ENCODE measurements at places on chromosomes 12 and 14.

DNA sequence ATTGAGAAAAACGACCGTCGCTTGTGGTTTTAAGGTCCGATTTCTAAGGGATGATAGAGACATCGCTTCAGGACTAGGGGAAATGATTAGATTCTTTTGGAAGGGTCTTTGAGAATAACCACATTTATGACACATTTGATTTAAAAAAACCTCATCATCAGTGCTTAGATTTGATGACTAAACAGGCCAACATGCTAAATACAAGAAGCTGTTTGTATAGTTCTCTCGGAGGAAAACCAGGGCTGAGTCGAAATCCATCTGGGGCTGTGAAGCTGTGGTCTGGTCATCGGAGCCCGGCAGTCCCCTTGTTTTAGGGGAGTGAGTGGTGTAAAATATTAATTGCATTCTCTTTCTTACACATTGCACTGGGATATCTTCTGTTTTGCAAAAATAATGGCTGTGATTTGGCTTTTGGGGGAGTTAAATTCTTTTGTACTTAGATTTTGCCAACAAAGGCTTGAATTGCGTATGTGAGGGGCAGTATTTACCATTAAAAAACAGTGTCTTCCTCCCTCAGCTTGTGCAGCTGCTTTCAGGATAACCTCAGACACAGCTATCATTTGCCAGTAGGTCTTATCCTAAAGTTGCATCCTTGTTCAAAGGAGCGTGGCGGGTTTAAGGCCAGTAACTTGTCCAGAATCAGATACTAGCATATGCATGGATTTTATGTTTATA is 550 bp downstream of the GNG2 start:
- H3K27ac ChIP-seq, result peak overlapping the region; percentile 88
- peaks cover 42% of the 10 kb centered on the region for H3K4me1 ChIP-seq
- H3K27me3 ChIP-seq, result peaks cover 46% of the 10 kb centered on the region
- DNase-seq, result no peak
- no peaks in the 10 kb centered on the region for H3K36me3 ChIP-seq

- DNase-seq, result no peak
- no peak overlapping the region for H3K4me3 ChIP-seq
These were observed 22.9 kb downstream of the VCPKMT start for GRCh38 chr14:50093496-50093895.

DNA sequence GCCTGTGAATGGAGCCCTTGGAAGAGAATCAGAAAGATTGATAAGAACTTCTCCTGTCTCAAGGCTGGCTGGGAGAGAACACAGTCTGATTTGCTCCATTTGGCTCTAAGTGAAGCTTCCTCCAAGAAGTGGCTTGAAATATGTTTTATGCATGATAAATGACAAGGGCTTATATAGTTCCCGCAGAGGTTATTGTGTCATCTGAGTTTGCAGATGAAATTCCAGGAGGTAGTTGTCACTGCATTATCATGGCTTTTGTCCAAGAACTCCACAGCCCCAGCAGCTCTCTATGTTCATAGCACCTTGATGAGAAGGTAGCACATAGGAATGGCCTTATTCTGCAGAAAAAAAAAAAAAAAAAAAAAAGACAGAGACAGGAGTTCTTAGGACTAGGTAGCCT is 108.5 kb downstream of the DACT1 start:
- peaks cover 54% of the 10 kb centered on the region for H3K4me1 ChIP-seq
- no peak overlapping the region for H3K4me3 ChIP-seq
- no peaks in the 10 kb centered on the region for H3K36me3 ChIP-seq
- DNase-seq, result no peak

DNA sequence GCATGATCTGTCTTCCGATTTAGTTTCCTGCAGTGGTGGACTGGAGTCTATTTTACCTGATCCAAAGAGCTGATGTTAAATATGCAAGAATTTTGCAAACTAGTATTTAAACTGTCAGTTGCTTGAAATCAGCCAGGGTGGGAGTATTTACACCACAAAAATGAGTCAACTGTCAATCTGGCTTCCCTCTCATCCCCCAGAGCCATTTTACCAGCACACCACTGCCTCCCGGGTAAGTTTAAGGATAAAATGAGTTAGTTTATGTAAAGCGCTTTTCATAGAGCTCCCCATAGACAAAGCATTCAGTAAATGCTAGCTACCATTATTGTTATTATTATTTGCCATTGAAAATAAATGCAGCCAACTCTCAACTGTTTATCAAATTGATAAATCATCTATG is 106.3 kb upstream of the FRMD6 start:
- no peaks in the 10 kb centered on the region for H3K36me3 ChIP-seq
- H3K4me3 ChIP-seq, result no peak overlapping the region
- peak overlapping the region; percentile 14 for H3K27ac ChIP-seq
- peaks cover 51% of the 10 kb centered on the region for H3K4me1 ChIP-seq

- peaks cover 47% of the 10 kb centered on the region for H3K36me3 ChIP-seq
- H3K4me1 ChIP-seq, result peaks cover 17% of the 10 kb centered on the region
- no peaks in the 10 kb centered on the region for H3K27me3 ChIP-seq
- H3K27ac ChIP-seq, result no peak overlapping the region
These were observed 172.9 kb downstream of the ZFP36L1 start for GRCh38 chr14:68619790-68620574.

DNA sequence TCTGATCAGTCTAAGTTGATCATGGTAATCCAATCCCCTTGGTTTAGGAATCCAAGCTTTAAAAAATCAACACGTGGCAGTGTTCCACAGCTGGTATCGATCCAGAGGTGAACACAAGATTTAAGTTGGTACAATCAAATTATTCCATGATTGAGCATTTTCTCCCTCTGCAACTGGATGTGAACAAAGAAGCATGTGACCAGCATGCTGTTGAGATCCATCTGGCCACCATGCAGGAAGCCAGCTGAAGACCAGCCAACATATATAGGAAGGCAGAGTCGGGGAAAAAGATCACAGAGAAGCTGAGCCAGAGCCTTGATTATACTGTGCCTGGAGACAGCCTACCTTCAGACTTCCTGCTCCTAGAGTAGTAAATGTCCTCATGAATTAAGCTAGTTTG is 158.3 kb downstream of the SEC23A start:
- H3K36me3 ChIP-seq, result no peaks in the 10 kb centered on the region
- no peaks in the 10 kb centered on the region for H3K4me1 ChIP-seq
- H3K4me3 ChIP-seq, result no peak overlapping the region
- no peak overlapping the region for H3K27ac ChIP-seq
- no peak for DNase-seq

DNA sequence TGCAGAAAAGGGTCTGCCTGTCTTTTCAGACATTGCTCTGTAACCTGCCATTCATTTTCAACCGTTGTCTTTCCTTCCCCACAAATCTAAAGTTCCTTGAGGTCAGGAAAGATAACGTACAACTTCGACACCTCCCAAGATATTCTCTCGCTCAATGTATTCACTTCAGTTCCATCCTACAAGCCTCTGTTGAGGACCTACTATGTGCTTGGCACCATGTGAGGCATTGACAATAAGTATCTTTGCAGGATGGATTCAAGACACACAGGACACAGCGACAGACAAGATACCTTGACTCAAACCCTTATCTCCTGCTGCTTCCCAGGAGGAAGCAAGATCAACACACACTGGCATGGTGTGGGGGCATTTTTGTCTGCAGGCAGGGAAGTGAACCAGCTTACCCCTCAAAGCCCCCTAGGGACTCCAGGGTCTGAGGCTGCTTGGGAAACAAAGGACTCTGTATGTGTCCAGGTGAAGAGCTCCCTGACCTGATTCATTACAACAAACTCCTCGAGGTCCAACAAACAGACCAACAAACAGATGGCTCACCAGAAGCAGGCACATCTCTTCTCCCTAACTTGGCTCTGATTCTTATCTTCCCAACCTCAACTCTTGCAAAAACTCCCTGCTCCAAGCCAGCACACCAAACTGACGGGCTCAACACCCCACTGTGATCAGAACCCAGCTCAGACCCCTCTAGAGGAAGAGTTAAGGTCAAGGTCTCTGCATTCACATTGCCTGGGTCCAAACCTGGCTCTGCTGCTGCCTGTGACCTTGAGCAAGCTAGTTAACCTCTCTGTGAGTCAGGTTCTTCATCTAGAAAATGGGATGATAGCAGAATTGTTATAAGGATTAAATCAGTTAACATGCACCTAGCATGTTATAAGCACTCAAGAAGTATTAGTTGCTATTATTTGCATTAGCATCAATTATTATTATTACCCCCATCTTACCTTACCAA is 6.3 kb downstream of the NUAK1 start:
- H3K36me3 ChIP-seq, result no peaks in the 10 kb centered on the region
- peaks cover 88% of the 10 kb centered on the region for H3K4me1 ChIP-seq
- no peak overlapping the region for H3K4me3 ChIP-seq
- peak overlapping the region; percentile 78 for H3K27ac ChIP-seq

- no peak for DNase-seq
- peak overlapping the region; percentile 44 for H3K27ac ChIP-seq
- H3K27me3 ChIP-seq, result no peaks in the 10 kb centered on the region
- H3K4me1 ChIP-seq, result peaks cover 41% of the 10 kb centered on the region
- no peak overlapping the region for H3K4me3 ChIP-seq
- H3K36me3 ChIP-seq, result no peaks in the 10 kb centered on the region
These were observed 8.6 kb upstream of the KRT8 start for GRCh38 chr12:52913431-52913821.

- no peaks in the 10 kb centered on the region for H3K27me3 ChIP-seq
- H3K4me3 ChIP-seq, result no peak overlapping the region
- no peaks in the 10 kb centered on the region for H3K36me3 ChIP-seq
- peaks cover 20% of the 10 kb centered on the region for H3K4me1 ChIP-seq
These were observed 987 bp downstream of the CCER1 start for GRCh38 chr12:90953956-90954421.

GRCh38 chr12:110741341-110742095 is 1.2 kb downstream of the PPP1CC start:
- H3K27ac ChIP-seq, result peak overlapping the region; percentile 98
- H3K27me3 ChIP-seq, result no peaks in the 10 kb centered on the region
- peaks cover 1% of the 10 kb centered on the region for H3K36me3 ChIP-seq
- H3K4me3 ChIP-seq, result peak overlapping the region; percentile 100

DNA sequence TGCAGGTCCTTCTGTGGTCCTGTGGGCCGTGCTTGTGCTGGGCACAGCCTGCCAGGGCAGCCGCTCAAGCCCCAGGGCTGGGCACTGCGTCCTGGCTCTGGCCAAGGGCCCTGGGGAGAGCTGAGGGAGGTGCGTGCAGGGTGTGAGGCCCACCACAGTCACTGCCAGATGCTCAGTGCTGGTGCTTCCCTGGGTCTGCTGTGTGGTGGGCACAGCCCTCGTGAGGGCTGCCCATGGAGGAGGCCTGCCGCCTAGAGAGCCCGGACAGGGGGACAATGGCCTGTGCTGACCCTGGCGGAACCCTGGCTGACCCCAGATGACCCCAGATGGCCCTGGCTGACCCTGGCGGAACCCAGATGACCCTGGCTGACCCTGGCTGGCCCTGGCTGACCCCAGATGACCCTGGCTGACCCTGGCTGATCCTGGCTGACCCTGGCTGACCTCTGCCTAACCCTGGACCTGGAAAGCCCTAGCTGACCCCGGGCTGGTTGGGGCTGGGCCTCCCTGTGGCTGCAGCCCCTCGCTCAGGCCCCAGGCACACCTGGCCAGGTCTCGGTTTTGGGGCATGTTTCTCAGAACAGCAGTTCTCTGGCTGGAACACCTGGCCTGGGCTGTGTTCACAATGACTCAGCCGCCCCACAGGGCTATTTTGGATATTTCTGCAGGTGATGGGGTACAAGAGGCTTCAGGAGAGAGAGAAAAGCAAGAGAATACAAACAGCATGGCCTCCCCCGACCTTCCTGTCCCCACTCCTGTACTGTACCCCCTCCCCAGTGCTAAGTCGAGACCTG is 55.4 kb downstream of the TMEM121 start:
- H3K27ac ChIP-seq, result no peak overlapping the region
- H3K4me3 ChIP-seq, result no peak overlapping the region
- H3K27me3 ChIP-seq, result no peaks in the 10 kb centered on the region
- DNase-seq, result no peak
- H3K4me1 ChIP-seq, result no peaks in the 10 kb centered on the region

GRCh38 chr14:30553311-30553989 is 5.5 kb upstream of the G2E3 start:
- no peak for DNase-seq
- H3K27me3 ChIP-seq, result peaks cover 1% of the 10 kb centered on the region
- H3K4me1 ChIP-seq, result peaks cover 7% of the 10 kb centered on the region
- H3K27ac ChIP-seq, result no peak overlapping the region
- no peak overlapping the region for H3K4me3 ChIP-seq
- H3K36me3 ChIP-seq, result no peaks in the 10 kb centered on the region

DNA sequence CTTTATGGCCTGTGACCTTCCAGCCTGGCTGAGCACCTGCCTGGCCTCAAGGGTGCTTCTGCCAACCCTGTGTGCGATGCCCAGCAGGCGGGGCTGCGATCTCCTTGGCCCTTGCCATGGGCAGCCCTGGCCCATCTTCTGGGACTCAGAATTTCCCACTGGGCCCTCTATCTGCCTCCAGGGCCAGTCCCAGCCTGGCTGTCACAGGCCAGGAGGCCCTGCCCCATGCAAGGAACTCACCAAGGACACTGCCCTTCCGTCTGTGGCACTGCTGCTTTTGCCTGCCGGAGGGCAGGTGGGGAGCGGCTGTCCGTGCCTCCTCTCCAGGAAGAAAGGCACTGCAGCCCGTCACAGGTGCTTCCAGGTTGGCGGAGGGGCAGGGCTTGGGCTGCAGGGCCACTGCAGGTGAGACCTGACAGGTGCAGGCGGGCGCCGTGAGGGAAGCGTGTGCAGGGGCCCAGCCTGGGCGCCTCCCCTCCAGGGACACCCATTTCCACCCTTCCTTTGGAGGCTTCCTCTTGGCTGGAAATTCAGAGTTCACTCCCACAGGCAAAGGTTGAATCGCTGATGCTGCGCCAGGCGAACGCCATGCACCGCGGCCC is 177.8 kb downstream of the KIF26A start:
- no peak overlapping the region for H3K27ac ChIP-seq
- H3K4me3 ChIP-seq, result no peak overlapping the region
- peaks cover 22% of the 10 kb centered on the region for H3K27me3 ChIP-seq
- no peaks in the 10 kb centered on the region for H3K36me3 ChIP-seq

DNA sequence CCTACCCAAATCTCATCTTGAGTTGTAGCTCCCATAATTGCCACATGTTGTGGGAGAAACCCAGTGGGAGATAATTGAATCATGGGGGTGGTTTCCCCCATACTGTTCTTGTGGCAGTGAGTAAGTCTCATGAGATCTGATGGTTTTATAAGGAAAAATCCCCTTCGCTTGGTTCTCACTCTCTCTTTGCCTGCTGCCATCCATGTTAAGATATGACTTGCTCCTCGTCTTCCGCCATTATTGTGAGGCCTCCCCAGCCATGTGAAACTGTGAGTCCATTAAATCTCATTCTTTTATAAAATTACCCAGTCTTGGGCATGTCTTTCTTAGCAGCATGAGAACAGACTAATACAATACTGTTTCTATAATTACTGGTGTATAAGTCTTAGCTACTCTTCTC is 6.5 kb upstream of the BCAT1 start:
- H3K4me3 ChIP-seq, result no peak overlapping the region
- H3K27me3 ChIP-seq, result no peaks in the 10 kb centered on the region
- DNase-seq, result no peak
- H3K4me1 ChIP-seq, result peaks cover 24% of the 10 kb centered on the region
- H3K27ac ChIP-seq, result no peak overlapping the region

GRCh38 chr12:559906-560455 is 100.2 kb downstream of the B4GALNT3 start:
- no peak overlapping the region for H3K27ac ChIP-seq
- H3K4me1 ChIP-seq, result no peaks in the 10 kb centered on the region
- peaks cover 13% of the 10 kb centered on the region for H3K27me3 ChIP-seq
- DNase-seq, result no peak

GRCh38 chr14:68873376-68873775 is 80.5 kb upstream of the ZFP36L1 start:
- H3K27ac ChIP-seq, result peak overlapping the region; percentile 4
- no peak overlapping the region for H3K4me3 ChIP-seq
- no peaks in the 10 kb centered on the region for H3K27me3 ChIP-seq

Data from mesothelial cell of epicardium (in vitro differentiated cells).